ENCODE measurements at places on chromosomes 11 and 22.

- DNase-seq = no peak
Observed at GRCh38 chr11:68508425-68508824, 47.9 kb downstream of the PPP6R3 start.

DNA sequence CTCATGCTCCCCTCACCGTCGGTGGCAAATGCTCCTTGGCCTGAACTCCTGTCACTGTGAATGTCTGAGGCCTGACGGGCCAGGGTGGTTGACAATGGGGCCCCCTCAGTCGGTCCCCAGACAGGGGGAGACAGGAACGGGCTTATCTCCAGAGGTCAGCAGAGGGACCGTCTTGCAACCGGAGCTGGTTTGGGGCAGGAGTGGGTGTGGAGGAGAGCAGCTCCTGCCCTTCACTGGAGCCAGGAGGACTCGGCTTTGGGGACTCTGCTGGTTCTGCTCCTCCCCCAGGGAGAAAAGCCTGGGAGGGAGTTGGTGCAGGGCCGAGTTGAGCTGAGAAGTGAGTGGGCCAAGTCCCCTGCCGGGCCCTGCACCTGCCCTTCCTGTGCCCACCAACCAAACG, 354.4 kb downstream of the BRD1 start:
- no peak for DNase-seq

GRCh38 chr11:134738581-134738980, 326.5 kb upstream of the B3GAT1 start:
- DNase-seq = no peak

DNA sequence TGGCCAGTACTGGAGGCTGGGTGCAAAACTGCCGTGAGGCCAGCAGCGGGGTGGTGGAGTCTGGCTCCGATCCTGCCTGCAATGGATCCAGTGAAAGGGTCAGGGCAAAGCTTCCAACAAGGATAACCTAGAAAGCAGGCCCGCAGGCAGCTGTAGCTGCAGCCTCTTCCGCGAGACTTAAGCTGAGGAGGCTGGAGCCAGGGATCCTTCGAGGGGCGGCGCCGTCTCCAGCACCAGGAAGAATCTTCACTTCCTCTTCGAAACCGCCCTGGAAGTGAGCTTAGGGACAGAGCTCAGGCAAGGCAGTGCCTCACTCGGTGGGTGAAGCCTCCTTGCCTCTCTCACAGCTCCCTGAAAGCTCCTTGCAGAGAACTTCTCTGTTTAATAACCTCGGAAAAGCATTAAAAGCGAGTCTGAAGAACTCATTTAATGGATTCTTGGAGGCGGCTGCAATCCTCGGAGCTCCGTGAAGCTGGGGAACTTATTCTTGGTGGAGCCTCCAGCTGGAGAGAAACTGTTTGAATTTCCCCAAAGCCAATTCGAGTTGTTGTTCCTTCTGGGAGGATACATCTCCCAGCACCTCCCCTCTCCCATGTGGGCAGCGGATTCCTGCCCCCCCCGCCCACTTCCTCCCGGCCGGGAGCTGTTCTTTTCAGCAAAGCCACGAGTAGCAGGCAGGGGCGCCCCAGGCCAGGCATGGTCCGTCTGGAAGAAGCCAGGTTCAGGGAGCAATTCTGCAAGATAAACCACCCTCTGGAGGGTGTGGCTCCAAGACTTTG, 169.9 kb downstream of the CTTN start:
- DNase-seq = no peak

DNA sequence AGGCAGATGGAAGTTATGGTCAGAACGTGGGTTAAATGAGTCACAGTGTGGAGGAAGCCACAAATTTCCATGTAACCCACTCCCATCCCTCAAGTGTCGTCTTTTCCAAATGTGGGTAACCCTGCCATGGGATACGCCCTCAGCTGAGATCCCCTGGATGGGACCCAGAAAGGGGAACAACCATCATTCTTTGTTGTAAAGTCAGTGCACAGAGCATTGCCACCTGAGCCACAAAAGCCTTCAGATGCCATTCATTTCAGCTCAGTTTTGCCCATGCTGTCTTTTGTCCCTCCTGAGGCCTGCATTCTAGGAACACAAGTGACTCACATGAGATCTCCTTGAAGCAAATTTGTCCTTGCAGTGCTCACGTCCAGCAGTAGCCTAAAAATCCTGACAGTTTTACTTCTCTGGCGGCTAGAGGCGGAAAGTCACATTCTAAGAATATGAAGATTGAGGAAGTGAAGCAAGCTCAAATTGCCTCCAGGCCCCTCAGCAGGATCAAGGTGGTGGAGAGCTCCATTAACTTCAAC, 30.6 kb downstream of the MMP13 start:
- no peak for DNase-seq

Measured in iPS DF 19.7 (cell line).